ENCODE measurements at places on chromosomes 1 and 21.
A peak's percentile ranks its signal among the peaks of the same experiment; 100 is the strongest.

DNA sequence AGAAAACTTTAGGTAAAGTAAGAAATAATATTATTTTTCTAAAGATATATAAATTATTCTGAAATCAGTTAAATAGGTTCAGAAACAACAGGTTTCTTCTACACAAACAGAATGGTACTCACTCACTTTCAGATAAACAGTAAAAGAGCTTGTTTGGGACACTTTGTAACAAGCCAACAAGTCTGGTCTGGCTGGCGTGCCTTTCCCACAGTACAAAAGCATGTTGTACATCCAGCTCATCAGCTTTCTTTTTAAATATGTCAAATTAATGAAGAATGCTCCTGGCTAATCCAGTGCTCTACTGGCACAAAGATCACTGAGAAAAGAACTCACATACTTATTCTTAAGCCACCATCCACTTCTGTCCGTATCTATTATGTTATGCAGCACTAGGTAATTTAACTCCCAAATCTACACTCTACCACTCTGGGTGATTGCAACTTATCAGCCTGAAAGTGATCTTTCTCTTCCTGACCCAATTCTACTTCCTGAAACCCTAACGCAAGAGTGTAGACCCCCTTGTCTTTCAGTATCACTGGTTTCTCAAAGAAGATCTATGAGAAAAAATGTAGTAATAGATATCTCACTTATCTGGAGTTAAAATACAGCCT, 32.6 kb downstream of the TRIT1 start:
- DNase-seq = no peak

DNA sequence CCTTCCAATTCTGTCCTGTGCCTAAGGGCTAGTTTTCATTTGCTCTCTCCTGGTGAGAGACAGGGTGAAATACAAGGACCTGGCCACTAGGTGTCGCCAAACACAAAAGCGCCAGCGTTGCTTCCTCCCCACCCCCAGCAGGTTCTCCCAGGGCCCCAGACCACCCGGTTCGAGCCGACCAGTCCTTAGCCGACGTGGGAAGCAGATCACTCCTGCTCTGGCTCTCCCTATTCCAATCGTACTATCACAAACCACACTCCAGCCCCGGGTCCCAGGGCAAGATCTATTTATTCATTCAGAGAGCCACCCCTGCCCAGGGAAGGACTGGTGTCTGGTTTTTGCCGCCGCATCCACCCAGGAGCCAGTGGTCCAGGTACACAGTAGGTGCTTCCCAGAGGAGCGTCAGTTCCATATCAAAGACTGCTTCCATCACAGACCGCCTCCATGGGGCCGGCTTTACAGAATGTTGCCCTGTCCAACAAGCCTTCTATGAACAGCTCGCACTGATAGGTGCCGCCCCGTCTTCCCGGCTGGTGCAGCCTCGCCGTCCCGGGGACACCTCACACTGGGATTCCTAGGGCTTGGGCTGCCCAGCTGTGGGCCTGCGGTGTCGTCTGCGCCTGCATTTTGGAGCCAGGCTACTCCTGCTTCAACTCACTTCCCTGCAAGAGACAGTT, 35.0 kb downstream of the CTNNBIP1 start:
- DNase-seq = peak; percentile 18

- DNase-seq = no peak
Measured at GRCh38 chr1:162823771-162824525, 33.4 kb downstream of the HSD17B7 start.

DNA sequence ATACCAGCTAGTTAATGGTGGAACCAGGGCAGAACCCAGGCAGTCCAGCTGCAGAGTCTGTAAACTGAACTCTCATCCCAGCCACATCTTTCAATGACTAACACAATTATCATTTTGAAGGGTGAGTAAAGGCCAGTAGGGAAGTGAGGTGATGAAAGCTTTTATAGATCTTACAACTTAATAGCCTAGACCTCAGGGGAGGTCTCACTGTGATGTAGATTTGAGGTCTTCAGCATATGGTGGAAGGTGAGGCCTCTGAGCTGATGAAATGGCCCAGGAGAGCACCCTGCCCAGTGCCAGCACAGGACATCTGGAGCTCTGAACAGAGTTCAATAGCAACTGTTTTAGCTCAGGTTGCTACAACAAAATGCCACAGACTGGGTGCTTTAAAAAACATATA, 44.8 kb upstream of the POU2F1 start:
- DNase-seq = no peak

DNA sequence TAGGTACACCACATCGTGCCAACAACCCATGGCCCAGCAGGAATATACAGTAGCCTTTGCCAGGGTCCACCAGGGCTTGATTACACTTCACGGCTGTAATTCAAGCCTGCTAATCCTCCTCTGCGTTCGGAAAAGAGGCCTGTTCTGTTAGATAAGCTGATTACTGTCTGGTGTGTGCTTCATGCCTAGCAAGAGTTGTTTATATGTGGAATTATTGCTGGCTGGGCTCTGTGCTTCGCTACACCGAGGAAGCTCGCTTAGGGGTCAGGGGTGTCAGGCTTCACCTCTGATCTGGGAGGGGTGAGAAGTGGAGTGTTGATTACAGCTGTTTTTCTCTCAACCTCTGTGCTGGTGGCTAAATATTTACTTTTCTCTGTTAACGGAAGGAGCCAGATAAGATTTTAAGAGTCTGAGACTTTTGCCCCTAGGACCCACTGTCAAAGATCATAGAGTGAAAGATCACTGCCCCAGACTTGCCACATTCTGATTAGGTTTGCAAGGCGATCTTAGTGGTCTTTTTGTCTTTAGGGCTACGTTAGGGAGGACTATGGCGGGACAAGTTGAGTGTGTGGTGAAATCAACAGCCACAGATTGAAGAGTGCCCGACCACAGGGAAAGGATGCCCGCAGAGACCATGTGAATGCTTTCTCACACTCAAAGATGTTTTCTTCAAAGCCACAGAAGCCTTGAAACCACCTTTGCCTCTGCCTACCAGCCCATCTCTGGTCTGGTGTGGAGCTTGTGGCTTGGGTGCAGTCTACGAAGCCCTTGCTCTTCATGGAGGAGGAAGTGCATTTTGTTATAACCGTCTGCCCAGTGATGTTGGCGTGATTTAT, 216.1 kb downstream of the PBX1 start:
- no peak for DNase-seq

- no peak for DNase-seq
Measured at GRCh38 chr1:241499910-241500309, 19.6 kb downstream of the FH start.

DNA sequence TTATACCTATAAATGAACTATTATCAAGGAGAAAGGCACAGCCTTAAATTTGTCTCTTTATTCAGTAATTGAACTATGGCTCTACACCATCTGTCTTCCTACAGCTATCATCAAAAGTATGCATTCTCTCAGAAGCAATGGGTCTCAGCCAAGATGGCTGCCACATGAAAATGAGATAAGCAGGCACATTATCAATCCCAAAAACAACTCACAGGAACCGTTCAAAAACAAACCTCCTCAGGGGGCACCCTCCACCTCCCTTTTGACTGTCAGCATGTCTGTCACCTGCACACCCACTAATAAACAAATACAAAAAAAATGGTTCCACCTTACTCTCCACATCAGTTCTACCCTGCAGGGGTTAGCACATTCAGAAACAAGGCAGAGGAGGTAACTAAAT, 23.6 kb downstream of the KIAA0319L start:
- DNase-seq = no peak

GRCh38 chr1:173082913-173083312, 32.2 kb upstream of the TNFSF18 start:
- DNase-seq = no peak

- DNase-seq = peak; percentile 50
Measured at GRCh38 chr21:42145569-42146272, 73.2 kb upstream of the ABCG1 start.

DNA sequence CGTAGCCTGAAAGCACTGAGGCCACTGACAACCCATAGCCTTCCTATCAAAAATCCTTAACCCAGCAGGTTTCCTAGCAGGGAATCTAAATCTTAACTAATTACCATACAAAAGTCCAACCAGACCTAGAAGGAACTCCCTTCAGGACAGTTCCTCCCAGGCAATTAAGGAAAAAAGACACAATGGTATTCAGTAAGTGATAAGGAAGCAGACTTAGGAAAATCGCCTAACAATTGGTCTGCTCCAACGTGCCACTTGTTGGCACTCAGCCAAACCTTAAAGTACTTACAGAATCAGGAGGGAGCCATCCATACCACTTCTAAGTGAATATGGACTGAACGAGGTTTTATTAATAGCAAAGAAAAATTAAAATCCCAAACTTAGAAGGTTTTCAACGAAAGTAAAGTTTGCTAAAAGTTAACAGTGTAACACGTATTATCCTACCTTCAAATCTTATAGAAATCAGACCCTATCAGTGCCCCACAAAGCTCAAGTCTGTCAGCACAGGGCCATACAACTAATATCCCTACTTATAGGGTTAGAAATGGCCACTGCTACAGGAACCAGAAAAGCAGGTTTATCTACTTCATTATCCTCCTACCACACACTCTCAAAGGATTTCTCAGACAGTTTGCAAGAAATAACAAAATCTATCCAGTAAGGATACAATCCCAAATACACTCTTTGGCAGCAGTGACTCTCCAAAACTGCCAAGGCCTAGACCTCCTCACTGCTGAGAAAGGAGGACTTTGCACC, 29.0 kb downstream of the SPATA6 start:
- no peak for DNase-seq

DNA sequence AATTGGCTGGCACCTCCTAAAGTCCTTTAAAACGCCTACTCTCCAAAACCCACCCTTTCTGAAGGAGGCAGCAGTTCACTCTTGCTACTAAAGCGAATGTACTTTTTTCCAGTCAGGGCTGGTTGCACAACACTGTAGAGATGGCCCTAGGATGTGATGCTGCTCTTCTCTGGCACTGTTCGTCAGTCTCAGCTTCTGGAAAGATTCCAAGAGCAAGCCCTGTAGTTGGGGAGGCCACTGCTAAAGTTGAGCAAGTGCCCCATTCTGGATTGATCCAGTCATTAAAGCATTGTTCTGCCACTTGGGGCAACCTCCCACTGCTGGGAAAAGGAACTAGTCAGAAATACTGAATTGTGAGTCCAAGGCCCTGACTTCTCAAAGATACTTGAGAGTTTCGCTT, 28.5 kb upstream of the KCNQ4 start:
- no peak for DNase-seq

- DNase-seq = no peak
Measured at GRCh38 chr1:37905727-37906126, 41.1 kb downstream of the INPP5B start.

DNA sequence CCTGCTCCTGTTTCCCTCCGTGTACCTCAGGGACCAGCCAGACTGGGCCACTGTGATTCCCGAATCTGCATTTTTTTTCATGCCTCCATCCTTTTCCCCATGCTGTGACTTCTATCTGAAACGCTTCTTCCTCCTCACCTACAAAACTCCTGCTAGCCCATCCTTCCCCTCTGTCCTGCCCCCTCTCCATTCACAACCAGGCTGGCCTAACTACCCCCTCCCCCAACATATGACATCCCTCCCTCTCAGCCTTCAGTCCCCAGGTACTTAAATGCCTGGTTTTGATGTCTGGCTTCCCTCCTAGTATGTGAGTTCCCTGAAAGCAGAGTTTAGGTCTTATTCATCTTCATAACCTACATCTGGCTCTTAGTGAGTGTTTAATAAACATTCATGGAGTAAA, 82.7 kb downstream of the TAS1R2 start:
- DNase-seq = no peak

DNA sequence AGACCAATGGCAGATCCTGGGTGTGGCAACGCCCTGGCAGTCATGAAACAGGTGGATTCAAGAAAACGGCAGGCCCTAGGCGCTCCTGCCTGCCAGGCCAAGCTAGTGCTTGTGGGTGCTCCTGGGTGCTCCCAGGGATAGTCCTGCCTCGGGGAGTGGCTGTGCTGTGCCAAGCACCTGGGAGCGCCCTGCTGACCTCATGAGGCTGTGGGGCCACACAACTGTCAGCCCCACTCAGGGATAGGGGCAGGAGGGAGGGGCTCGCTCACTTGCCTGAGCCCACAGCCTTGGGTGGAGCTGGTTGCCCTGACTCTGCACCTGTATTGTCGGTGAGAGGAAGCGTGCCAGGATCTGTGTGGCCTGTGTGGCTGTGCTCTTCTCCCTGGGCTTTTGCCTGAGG, 9.4 kb downstream of the SNAP47 start:
- no peak for DNase-seq

GRCh38 chr1:79040424-79041082, 34.0 kb upstream of the ADGRL4 start:
- DNase-seq = no peak

DNA sequence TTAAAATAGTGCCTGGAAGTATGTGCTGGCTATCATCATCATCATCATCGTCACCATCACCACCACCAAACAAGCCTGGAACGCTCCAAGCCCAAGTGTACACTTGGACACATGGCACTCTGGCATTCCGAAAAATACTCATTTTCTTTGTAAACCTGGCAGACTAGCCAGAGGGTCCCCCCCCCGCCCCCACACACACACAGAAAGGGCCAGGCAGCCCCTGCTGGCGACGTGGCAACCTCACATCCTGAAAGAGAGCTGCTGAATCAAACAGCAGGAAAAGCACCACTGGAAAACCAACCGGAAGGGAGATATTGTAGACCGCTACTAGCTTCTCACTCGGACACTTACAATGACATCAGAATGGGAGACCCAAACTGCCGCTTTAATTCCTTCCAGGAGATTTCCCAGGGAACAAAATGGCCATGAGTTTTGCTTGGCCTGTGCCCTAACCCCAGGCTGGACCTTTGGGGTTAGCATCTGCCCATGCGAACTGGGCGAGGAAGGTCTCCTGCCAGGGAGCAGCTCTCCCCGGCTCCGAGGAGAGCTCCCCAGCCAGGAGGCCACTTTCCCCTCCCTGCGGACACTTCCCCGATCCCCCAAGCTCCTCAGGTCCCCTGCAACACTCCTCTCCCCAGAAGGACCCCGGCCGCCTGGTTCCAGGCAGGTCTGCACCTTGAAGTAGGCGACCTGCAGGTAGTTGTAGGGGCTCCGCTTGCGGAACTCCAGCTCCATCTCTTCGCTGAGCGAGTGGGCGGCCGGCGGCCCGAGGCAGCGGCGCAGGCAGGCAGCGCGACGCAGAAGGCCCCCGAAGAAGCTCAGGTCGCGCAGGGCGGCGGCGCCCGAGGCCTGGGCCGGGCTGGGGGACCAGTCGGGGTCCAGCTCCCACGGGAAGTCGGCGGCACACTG, 742 bp downstream of the P3H1 start:
- peak; percentile 48 for DNase-seq

DNA sequence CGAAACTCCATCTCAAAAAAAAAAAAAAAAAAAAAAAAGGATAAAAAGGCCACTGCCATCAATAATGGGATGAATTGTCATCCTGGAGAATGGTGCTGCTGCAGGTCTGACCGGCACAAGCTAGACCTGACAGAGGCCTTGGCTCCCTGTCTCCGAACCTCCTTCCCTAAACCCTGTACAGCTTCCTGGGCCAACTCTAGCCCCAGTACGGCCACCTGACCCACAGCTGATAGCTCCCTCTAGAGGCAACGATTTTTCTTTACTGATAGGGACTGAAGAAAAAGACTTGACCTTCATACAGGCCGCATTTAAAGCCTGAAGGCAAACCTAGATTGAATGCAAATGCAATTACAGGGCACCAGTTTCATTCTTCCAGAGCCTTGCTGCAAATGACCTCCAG, 30.7 kb downstream of the NOL9 start:
- no peak for DNase-seq
